ENCODE measurements at places on chromosomes 12 and 14. TPM values are rescaled to one million over a fixed set of nuclear protein-coding genes. Genes with fewer than 3 reads are reported as not detected.

DNA sequence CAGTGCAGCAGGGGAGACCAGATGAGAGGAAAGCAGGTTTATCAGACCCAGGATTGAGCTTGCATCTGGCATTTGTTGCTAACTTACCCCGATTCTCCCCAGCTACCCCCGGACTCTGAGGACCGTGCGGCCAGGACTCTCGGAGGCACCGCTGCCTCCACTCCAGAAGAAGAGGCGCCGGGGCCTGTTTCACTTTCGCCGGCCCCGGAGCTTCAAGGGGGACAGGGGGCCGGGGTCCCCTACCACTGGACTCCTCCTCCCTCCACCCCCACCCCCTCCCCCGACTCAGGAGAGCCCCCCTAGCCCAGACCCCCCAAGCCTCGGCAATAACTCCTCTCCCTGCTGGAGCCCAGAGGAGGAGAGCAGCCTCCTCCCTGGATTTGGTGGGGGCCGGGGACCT lies 6.5 kb upstream of the CPNE6 start:
- DNase-seq, result no peak

- DNase-seq, result no peak
Measured at GRCh38 chr12:41049033-41049432, 139.1 kb upstream of the PDZRN4 start.

GRCh38 chr14:23020143-23021128 lies 10.5 kb upstream of the C14orf93 start:
- no peak for DNase-seq

DNA sequence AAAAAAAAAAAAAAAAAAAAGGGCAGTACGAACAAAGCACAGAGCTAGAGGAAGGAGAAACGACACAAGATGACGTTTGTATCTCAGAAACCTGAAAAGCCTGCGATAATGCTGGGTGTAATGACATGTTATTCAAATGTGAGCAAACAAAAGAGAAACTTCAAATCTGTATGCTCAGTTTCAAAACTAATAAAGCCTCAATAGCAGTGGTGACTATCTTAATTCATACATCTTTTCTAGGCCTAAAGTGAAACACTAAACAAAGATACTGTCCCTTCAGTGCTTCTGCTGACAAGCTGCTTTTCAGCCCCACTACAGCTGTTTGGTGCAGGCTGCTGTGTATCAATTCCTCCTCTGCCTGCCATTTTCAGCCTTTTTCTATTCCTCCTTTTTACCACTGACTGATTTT lies 15.8 kb downstream of the ITPR2 start:
- DNase-seq, result no peak

DNA sequence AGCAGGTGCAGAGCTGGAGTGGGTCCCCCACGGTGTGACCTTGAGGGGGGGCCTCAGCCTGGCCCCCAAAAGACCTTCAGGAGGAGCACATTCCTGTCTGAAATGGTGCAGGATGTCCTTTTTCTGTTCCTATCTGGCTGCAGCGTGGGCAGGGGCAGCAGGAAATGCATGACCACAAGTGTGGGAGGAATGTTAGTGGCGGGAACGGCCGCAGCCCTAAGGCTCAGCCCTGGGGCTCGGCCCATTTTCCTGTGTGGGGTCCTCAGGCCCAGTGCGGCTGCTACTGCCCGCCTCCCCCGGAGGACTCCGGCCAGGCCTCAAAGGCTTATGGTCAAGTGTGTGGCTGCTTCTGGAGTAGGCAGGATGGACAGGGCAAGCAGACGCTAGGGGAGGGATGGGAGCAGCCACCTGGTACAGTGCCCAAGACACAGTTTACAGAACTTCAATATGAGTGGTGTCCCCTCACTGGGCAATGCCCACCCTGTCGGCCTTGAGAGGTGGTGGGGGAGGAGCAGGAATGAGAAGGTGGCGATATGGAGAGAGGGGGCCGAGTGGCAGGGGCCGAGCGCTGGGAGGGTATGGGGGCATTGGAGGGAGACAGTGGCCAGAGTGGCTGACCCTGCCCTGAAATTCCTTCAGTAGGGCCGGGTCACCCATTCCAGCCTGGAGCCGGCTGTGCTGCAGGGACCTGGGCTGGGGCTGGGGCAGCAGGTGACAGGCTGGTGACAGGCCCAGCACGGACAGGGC lies 137.4 kb downstream of the CALM1 start:
- DNase-seq, result no peak

DNA sequence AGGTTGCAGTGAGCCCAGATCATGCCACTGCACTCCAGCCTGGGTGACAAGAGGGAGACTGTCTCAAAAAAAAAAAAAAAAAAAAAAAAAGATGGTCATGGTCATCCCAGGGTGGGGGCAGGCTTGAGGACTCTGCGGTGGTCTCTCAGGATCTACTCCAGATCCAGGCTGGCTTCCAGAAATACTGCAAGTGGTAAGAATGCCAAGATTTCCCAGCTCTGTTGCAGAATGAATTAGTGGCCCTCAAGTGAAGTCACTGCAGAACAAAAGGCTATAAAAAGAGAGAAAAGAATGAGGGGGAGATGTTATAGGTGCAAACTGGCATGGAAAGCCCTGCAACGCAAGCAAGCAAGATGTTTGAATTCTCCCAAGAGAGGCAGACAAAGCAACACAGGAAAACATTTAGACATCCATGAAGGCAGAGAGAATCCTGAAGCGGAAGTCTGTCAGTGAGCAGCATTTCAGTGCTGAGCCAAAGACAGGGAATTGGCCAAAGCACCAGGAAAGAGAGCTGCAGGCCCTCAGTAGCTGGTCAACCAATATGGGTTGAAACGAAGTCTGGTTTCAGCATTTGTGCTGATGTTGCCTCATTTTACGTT lies 31.9 kb upstream of the ETFBKMT start:
- DNase-seq, result no peak

GRCh38 chr12:27178723-27179399 lies 65.2 kb upstream of the STK38L start:
- DNase-seq, result no peak

GRCh38 chr14:106129274-106129673 lies 602.9 kb downstream of the TMEM121 start:
- DNase-seq, result no peak

LMNTD1 gene
- total RNA-seq, result not detected

EFS gene
- 0.14 TPM for total RNA-seq

All from Caco-2 (cell line).